Ovary (tissue), 10 donors: ENCODE measurements at places on chromosomes 2 and 18. TPM values are rescaled to one million over a fixed set of nuclear protein-coding genes. Genes with fewer than 3 reads are reported as not detected.

DNA sequence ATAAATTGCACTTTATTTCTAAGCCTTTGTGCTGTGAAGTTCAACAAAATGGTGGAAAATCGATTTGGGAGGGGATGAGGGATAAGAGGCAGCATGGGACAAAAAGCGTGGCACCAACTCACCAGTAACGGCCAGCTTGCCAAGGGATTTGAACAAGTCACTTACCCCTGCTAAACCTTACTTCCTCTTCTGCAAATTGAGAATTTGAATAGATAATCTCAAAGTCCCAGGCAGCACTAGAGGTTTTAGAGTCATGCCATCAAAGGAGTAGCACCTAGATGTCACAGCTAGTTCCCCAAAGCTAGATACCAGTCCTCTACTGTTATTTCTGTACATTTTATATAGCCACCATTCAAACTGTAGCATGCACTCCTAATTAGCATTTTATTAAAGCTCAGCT is 83.7 kb upstream of the VRK2 start:
- no peak for DNase-seq

- DNase-seq: no peak
Measured at GRCh38 chr2:135701442-135701841, 40.2 kb upstream of the UBXN4 start.

DNA sequence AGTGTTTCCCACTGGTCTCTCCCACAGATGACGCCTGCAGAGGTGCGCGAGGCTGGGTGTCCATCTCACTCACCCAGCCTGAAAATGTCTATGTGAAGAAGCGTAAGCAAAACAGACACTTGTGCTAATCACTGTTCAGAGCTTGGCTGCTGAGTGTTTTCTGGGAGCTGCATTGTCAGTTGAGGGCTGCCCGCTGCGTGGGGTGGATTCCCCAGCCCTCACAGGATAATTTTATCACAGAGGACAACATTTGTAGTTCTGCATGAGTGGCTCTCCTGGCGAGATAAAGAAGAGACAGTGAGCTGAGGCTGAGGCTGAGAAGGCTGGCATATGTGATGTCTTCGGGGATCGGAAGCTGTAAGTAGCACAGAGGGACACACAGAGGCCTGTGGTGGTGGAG is 16.2 kb upstream of the CAPN13 start:
- no peak for DNase-seq

GRCh38 chr2:136284226-136285119 is 166.5 kb upstream of the CXCR4 start:
- DNase-seq: no peak

DNA sequence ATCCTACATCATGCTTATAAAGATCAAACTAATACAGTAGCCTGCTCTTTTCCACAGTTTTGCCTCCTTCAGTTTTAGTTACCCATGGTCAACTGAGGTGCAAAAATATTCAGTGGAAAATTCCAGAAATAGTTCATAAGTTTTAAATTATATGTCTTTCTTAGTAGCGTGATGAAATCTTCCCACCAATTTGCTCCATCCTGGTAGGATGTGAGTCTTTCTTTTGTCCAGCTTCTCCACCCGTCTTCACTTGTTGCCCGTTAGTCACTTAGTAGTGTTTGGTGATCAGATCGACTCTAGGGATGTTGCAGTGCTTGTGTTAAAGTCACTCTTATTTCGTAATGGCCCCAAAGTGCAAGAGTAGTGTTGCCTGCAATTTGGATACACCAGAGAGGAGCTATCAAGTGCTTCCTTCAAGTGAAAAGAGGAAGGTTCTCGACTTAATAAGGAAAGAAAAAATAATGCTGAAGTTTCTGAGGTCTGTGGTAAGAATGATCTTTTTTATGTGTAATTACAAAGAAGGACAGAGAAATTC is 57.0 kb downstream of the CEP192 start:
- no peak for DNase-seq

- DNase-seq: no peak
Measured at GRCh38 chr2:135255208-135255607, 203.1 kb downstream of the RAB3GAP1 start.

DNA sequence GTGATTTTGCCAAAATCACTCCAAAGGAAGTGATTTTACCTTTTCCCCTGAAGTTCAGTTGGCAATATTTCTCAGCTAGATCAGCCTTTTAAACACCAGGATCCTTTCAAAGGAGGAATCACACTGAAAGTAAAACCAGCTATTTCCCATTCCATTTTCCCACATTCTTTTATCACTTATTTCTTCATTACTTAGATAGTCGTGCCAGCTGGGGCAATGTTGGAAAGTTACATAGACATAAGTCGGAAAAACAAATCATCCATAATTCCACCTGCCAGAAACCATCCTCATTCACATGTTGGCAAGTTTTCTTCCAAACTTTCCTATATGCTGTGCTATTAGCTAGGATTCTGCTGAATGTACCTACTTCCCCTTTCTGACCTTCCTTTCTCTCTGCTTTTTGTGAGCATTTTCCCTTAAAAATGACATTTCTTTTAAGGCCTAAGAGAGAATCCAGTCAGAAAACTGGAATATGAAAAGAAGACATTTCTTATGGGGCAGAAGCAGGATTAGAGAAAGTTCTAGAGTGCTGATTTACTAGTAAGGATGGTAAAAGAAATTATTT is 170.0 kb upstream of the STK17B start:
- DNase-seq: no peak

GRCh38 chr2:234203135-234203984 is 152.9 kb downstream of the SPP2 start:
- no peak for DNase-seq

GRCh38 chr2:1625281-1626001 is 118.9 kb downstream of the PXDN start:
- no peak for DNase-seq

DNA sequence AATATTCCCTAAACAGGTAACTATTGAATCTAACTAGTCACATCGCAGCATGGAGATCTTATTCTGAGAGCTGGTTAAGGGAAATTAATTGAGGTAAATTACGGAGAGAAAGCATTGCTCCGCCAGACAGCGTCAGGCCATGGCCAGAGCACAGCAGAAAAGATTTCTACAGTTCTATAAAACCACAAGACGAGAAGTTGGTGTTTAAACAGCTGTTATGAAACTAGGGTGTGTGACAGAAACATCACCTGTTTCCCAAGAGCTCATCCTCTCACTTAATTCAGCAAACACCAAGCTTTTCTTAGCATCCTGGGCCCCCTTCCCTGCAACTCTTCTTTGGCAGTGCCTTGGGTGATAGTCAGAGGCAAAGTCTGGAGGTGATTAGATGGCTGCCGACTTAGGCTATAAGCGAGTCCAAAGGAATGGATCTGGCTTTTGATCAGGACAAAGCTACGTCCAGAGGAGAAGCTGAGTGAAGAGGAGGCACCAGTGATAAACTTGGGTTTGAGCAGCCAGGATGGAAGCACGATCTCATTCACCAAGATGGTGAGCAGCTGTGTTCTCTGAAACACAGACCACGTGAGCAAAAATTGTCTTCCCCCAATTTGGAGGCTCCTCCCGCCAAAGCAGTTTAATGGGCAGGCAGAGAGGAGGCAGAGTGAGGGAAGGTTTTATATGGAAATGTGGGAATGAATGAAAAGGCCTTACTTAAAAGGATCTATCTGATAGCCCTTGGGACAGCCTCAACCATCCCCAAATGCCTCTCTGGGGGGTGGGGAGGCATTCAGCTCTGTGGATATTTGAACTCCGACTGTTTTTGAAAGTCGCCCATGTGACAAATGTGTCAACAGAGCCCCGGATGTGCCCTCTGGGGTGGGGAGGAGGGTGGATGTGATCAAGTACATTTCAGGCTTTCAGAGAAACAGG is 57.8 kb downstream of the PKDCC start:
- DNase-seq: no peak

- no peak for DNase-seq
Measured at GRCh38 chr2:104836841-104837240, 17.1 kb upstream of the POU3F3 start.

- DNase-seq: no peak
Measured at GRCh38 chr2:172285010-172285621, 142.3 kb upstream of the ITGA6 start.

GRCh38 chr2:19933351-19933981 is 31.7 kb upstream of the TTC32 start:
- DNase-seq: no peak

GRCh38 chr2:153715218-153715850 is 156.4 kb upstream of the GALNT13 start:
- no peak for DNase-seq

DNA sequence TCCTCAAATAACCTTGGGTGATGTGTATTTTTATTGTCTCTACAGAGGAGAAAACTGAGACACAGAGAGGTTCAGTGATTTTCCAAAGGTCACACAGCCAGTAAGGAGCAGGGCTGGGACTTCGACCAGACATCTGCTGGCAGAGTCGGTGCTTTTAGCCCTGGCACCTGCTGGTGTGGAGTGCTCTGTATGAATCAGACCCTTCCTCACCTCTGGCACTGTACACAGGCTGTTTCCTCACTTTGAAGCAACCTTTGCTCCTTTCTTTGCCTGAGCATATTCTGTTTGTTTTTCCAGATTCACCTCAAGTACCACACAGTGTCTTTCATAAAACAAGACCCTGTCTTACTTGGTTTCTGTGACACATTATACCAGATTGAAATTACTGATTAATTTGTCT is 107.9 kb downstream of the DPP10 start:
- DNase-seq: no peak

DNA sequence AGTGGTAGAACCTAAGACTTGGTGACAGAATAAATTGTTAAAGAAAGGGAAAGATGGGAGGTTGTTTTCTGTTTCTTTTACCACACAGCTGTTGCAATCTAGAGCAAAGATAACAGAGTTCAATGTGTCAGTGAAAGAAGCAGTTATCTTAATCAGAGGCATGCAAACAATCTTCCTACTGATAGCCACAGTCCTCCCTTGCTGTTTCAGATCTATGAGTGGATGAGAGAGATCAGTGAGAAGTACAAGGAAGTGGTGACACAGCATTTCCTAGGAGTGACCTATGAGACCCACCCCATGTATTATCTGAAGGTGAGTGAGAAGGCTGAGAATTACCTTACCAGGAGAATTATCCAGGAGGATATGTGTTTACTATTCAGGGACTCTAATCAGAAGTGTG is 15.9 kb downstream of the CPO start:
- no peak for DNase-seq

DNA sequence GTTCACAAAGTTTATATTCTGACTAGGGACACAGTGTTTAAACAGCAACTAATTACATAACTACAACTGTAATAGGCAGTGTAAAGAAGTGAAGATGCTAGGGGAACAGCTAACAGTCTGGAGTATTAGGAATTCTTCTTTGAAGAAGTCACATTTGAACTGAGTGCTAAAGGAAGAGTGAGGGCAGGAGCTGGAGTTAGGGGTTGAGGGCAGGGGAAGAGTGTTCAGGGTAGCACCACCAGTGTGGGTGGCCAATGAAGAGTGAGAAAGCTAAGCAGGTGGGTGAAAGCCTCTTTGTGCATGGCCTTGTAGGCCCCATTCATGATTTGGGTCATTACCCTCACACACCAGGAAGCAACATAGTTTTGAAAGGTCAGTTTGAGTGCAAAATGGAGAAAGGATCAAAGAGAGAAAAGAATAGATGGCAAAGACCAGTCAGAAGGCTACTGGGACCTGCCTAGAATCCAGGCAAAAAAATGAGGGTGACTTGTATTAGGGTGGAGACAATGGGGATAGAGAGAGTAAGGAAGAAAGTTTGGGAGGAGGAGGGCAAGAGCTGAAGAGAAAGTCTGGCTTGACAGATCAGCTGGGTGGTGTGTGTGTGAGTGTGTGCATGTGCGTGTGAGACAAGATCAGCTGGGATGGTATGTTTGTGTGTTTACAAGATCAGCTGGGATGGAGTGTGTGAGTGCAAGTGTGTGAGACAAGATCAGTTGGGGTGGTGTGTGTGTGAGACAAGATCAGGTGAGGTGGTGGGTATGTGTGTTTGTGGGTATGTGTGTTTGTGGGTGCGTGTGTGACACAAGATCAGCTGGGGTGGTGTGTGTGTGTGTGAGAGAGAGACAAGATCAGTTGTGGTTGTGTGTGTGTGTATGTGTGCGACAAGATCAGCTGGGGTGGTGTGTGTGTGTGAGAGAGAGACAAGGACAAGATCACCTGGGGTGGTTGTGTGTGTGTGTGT is 43.6 kb upstream of the AGPS start:
- no peak for DNase-seq

DNA sequence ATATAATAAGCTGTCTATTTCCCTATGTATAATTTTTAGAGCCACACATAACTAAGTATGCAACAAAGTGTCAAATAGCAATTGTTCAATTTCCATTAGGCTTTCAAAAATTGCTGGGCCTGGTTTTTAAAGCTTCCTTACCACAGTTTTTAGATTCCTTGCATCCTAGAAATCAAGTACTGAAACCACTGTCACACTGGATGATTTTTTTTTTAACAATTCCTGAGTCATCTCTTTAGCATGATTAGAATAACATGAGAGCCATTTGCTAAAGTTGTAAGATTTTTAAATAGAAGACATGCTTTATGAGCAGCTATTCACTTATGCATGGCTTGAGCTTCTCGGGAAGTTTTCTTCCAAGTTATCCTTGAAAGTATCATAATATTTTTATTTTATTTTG is 319.5 kb upstream of the NXPH2 start:
- no peak for DNase-seq

GRCh38 chr18:13427354-13427753 is 208.8 kb downstream of the LDLRAD4 start:
- no peak for DNase-seq

DNA sequence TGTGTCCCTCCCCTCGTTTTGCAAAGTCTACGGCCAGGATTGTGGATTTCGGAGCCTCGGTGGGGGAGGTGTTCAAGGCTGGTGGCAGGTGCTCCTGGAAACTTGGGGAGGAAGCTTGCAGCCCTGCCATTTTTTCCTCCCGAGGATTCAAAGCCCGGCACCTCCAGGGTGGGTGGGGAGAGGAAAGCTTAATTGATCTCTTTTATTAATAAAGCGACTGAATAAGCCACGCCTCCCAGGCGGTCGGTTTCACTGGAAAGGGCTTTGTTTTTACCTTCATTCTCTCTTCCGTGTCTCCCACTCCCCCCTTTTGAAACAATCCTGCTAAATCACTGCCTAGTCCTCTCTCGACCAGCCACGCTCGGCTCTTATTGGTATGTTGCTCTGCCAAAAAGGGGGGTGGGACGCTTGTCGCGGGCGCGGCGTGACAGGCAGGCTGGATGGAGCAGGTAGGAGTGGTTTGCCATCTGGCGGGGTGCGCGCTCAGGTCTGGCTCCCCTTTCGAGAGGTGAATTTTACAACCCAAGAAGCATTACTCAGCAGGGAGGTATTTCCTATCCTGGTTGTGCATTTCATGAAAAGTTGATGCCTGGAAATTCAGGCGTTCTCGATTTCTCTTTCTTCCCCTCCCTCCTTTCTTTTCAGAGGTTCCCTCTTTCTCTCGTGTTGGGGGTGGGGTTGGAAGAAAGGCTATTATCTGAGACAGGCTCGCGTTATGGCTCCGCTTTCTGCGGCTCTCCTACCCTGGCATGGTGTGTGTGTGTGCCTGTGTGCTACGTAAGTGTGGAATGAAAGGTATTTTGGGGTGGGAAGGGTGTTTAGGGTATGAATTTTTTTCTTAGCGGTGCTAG is 1.4 kb downstream of the NEDD4L start:
- peak; percentile 24 for DNase-seq

GRCh38 chr2:21515903-21516302 is 392.1 kb downstream of the TDRD15 start:
- no peak for DNase-seq

The CFAP65 gene
- 19.6 TPM for total RNA-seq

The NT5DC4 gene
- total RNA-seq: not detected

The LAMA1 gene
- total RNA-seq: 5.4 TPM

The CHST9 gene
- total RNA-seq: 0.38 TPM

The HNRNPLL gene
- total RNA-seq: 59.2 TPM

The TUBA3E gene
- total RNA-seq: not detected

The EPG5 gene
- 18.4 TPM for total RNA-seq

The SCG2 gene
- total RNA-seq: 3.4 TPM

The SMARCAL1 gene
- 23.1 TPM for total RNA-seq

The DSC1 gene
- total RNA-seq: not detected

The CNTNAP5 gene
- total RNA-seq: not detected

The ABCG5 gene
- not detected for total RNA-seq

The B3GNT2 gene
- total RNA-seq: 9.8 TPM
